ENCODE measurements at places on chromosomes 4 and X.

- no peak for DNase-seq
These were observed 37.0 kb downstream of the SEPSECS start for GRCh38 chr4:25123236-25123635.

DNA sequence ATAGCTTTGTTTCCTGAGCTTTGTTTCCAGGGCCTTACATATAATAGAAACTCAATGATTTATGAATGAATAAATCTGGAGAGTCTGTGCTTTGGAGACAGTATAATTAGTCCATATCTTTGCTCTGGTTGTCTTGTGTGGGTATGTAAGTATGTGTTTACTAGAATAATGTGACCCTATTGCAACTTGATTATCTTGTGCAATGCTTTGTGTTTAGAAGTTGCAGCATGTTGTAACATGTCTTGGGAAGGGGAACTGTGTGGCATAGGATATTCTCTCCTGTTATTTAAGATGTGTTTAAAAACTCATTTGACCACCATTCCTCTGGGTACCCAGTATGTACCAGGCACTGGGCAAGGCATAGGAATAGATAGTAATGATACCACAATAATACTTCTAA lies 6.1 kb downstream of the SPATA18 start:
- DNase-seq: no peak

GRCh38 chrX:9072281-9072680 lies 38.4 kb upstream of the FAM9B start:
- no peak for DNase-seq

DNA sequence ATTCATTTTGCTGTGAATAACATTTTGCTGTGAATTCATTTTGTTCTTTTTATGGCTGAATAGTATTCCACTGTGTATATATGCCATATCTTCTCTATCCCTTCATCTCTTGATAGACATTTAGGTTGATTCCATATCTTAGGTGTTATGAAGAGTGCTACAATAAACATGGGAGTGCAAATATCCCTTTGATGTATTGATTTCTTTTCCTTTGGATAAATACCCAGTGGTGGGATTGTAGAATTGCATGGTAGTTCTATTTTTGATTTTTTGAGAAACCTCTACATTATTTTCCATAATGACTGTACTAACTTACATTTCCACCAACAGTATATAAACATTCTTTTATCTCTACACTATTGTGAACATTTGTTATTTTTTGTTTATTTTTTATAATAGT lies 555.9 kb downstream of the PDHA2 start:
- DNase-seq: no peak
